Choroid plexus epithelial cell (primary cell): ENCODE measurements at places on chromosomes 1 and 21.

DNA sequence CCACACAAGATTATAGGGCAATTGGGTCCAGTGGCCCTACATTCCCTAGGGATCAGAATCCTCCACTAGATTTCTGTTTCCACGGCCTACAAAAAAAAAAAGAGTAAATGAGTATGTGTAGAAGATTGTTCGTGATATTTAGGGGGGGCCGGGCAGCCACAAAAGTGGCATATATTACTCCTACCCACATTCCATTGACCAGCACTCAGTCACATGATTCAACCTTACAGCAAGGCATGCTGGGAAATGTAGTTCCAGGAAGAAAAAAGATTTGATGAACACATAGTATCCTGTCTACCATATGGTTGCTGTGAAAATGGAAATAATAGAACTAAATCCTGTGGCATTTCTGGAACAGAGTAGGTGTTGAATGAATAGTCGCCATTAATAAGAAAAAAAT lies 43.4 kb upstream of the GJB5 start:
- no peak for DNase-seq

- peak; percentile 64 for DNase-seq
These were observed 19.5 kb downstream of the SZRD1 start for GRCh38 chr1:16386454-16387113.

DNA sequence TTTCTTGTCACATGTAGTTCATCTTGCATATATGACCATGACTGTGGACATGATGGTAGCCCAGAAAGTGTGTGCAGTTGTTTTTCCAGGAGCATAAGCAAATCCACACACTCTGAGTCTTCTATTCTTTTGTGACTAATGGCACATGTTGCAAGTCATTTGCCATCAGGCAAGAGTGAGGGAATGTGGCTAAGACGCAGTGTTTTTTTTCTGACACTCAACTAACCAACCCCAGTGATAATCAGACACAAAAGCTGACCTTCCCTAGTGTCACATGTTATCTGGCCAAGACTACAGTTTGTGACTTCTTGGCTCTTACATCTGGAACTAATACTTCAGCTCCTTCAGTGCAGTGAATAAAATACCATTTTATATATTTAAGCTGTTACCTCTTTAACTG lies 108.8 kb downstream of the ITSN1 start:
- no peak for DNase-seq

DNA sequence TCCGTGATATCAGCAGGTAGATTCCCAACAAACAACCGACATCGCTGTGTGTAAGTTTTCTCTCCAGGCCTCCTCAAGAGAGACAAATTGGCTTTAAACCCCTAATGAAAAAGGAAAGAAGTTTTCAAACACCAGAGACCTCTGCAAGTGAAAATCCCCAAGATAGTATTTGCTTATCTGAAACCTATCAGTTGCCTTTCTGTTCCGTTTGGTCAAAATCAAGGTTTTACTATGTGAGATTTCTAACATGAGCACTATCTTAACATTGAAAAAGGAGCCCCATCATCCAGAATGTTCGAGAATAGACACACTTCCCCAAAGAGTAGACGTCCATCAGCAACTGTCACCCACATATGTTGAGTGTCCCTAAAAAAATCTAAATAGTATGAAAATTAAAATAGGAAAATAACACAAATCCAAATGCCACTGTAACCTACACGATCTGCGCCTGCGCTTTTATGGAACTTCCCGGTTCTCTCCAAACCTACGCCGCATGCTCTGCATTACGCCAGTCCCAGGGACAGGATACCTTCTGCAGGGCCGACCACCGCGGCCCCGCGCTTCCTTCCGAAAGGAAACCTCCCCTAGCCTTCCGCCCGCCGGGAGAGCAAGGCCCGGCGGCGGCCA lies 1.4 kb downstream of the SFPQ start:
- DNase-seq = no peak

DNA sequence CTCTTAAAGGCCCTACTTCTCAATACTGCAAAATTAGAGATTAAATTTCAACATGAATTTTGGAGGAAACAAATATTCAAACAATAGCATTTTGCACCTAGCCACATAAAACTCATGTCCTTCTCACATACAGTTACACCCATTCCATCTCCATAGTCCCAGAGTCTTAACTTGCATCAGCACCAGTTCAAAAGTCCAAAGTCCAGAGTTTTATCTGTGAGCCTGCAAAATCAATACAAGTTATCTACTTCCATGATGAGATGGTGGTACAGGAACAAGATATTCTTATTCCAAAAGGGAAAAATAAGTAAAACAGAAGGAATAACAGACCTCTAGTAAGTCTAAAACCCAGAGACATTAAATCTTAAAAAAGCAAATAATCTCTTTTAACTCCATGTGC lies 686.0 kb upstream of the ADGRL4 start:
- no peak for DNase-seq

- DNase-seq = peak; percentile 35
These were observed 237.6 kb upstream of the DUSP10 start for GRCh38 chr1:221979444-221980032.

DNA sequence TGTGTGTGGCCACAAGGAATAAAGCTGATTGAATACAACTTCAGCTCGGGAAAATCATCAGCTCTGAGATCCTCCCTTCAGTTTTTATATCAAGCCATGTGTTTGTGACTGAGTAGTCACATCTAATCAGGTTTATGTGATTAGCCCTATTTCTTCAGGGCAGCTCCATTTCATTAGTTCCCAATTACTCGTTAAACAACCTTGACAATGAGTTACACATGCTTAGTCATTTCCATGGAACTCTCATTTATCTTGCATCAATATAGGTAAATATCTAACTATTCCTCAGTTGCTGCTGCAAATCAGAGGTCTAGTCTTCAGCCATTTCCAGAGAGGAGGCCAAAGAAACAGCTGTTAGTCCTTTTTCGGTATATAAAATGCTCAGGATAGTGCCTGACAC lies 16.3 kb downstream of the CRB1 start:
- no peak for DNase-seq

DNA sequence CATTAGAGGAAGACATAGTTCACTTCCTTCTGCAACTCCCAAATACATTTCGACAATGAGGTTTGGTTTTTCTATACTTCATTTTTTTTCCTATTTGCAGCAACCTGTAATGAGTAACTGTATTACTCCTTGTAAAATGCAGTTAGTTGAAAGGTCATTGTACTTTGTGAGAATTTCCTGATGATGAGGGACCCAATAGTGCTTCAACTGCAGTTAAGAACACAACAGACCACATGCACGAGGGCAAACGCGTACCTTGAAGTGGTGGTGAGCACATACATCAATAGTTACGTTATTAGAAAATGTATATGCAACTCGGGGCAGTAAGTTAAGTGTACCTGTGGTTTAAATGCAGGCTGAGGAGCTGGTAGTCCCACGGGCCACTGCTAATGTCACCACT lies 171.8 kb downstream of the GABPA start:
- DNase-seq = no peak

GRCh38 chr1:230270559-230271281 lies 155.4 kb downstream of the PGBD5 start:
- DNase-seq = peak; percentile 63

DNA sequence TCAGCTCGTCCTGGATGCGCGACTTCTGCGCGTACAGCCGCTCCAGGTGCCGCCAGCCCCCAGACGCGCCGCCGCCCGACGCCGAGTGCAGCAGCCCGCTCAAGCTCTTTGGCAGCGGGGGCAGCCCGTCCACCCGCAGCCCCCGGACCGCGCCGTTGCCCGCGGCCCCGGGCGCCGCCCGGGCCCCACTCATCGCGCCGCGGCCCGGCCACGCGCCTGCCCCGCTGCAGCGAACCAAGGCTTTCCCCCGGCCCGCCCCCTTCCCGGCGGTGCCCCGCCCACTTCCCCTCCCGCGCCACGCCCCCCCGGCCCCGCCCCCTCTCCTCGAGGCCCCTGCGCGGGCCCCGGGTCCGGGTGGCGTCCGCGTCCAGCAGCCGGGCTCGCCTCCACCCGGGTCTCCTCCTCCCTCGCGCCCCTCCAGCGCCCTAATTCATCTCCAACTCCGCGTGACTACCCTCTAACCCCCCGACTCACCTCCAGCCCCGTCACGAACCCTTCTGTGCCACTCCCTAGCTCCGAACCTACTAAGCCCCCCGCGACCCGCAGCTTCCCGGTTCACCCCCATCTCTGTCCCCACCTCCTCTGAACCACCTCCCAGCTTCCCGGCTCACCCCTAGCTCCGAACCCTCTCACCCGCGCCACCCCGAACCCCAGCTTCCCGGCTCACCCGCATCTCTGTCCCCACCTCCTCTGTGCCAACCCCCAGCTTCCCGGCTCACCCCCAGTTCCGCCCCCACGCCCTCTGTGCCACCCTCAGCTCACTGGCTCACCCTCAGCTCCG lies at the start of gene FAM89A:
FAM89A (minus strand) TSS at position 236 of the 781 bp plus-strand sequence; CDS start at position 193, 43 bp downstream.
- no peak for DNase-seq

GRCh38 chr1:215523128-215523861 lies 43.8 kb upstream of the KCTD3 start:
- peak; percentile 42 for DNase-seq

DNA sequence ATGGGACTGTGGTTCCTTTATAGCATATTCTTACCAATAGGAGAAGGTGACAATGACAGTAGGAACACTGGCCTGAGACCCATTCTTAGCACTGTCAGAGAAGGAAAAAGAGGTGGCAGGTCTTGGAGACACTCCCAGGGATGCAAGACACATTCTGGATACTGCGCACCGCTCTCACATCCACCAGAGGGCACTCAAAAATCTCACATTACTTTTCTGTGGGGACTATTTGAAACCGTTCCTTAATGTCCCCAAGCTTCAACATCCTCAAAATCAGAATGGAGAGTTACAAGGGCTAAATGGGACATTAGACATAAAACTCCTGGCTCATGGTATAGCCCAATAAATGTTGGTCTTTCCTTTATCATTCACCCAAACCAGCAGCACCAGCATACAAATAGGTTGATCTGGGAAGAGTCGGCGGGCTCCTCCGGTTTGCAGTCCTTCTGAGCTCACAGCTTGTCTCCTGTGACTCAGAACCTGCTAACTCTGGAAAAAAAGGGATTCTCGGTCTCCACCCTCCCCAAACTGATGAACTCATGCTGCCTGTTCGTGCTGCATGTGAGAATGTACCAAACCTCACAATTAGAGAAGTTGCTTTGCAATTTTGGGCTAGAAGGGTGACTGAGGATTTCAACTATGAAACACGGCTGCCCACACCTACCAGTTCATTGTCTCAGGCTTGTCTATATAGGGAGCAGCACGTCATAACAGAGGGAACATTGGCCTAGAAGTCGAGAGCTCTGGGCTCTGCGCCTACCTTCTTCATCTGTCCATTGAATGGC lies 40.2 kb downstream of the IL12RB2 start:
- DNase-seq = peak; percentile 74

GRCh38 chr1:125065821-125066180 lies 3881.0 kb downstream of the SRGAP2C start:
- DNase-seq = no peak

DNA sequence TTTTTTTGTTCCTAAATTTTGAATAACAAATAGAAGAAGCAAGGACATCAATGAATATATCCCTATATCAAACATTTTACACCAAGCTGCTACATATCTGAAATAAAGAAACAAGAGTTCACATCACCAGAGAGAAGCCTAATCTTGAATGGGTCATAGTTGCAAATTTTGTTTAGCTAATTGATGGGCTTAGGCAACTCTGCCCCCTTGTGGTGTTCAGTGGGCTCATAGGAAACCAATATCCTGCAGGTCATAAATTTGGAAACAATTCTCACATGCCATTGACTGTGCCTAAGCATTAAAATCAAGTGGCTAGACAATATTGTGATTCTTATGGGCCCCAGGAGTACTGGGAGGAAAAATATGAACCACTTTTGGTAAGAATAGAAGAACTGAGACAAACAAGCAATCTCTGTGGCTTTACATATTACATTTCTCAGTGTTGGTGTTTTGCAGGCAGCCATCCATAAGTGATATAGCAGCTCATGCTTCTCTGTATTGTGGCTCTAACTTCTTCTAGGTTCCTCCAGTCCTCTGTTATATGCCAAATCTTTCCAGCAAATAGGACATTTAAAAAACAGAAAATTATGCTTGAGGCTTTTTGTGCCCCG lies 1262.8 kb upstream of the PRMT6 start:
- DNase-seq = peak; percentile 35

DNA sequence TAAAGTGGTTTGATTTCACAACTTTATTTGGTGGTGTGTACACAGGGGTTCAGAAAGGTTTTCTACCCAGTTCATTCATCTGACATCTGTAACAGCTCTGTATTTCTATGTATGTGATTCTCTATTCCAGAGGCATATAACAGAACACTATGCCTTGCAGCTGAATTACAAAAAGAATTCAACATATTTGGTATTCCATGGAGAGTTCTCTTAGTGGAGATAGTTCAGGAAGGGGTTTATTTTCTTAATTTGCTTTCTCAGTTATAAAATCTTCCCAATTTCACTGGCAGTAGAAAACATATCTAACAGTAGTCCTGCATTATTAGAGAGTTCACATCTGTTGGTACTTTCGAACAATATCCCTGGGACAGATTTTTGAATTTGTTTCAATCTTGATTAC lies 207.9 kb upstream of the LYPLAL1 start:
- no peak for DNase-seq

- DNase-seq = peak; percentile 93
These were observed 197.6 kb upstream of the FOXD3 start for GRCh38 chr1:63124666-63125191.

DNA sequence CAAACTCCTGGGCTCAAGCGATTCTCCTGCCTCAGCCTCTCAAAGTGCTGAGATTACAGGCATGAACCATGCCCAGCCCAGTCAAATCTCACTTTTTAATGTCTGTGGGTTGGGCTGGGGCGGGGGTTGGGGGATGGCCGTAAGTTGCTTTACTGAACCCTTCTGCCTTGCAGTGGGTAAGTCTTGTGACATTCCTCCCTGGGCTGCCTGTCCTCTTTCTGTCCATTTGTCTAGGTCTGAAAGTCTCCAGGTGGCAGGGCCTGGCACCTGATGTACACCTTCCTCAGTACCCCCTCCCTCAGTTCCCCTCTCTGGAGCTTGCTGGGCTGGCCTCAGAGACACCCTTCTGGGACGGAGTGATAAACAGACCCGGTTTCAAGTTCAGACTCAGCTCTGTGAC lies 13.3 kb downstream of the ZNF362 start:
- DNase-seq = no peak

GRCh38 chr1:89261926-89262515 lies 10.6 kb downstream of the GBP5 start:
- DNase-seq = peak; percentile 40

DNA sequence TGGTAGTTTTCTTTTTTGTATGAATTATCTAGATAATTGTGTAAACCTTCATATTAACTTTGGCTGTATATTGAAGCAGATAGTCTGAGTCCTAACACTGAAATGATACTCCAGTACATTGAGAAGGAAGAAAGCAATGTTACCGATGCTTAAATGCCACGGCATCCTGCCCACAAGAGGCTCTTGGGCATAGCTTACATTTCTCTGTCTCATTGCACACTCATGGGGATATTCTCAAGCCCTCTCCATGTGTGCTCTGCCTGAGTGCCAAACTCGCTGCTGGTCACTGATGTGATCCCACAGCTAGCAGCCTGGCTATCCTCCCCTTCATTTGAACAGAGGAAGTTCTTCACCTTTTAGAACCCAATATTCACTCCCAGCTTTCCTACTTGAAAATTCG lies 179.4 kb downstream of the TGFB2 start:
- no peak for DNase-seq

DNA sequence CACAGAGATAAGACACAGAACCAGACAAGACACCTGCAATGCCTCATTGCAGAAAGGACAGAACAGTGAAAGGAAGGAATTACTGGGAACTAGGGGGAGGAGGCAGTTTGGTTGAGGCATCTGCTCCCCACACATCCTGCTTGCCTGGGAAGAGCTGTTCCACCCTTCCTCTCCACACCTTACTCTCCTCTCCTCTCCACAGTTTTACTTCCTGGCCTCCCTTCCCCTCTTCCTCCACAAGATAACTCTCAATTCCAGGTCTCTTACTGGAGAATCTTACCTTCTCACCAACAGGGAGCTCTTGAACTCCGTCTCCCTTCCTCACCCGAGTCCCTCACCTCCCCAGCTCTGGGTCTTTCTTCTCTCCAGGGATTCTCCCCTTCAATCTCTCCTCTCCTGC lies 2.1 kb downstream of the ELOVL1 start:
- no peak for DNase-seq
